NCI-H1417 treated with DMSO at 0.1 percent for 48 hours (cell line): ENCODE measurements at places on chromosomes 4 and X.

- peak; percentile 36 for DNase-seq
Measured at GRCh38 chr4:104967034-104967401, 179.7 kb upstream of the TET2 start.

GRCh38 chr4:109801895-109802319, at the start of gene CFI:
TSS of gene CFI (minus strand) at chr4:109801999. CDS start at chr4:109801971, 28 bp downstream.
- no peak for DNase-seq

DNA sequence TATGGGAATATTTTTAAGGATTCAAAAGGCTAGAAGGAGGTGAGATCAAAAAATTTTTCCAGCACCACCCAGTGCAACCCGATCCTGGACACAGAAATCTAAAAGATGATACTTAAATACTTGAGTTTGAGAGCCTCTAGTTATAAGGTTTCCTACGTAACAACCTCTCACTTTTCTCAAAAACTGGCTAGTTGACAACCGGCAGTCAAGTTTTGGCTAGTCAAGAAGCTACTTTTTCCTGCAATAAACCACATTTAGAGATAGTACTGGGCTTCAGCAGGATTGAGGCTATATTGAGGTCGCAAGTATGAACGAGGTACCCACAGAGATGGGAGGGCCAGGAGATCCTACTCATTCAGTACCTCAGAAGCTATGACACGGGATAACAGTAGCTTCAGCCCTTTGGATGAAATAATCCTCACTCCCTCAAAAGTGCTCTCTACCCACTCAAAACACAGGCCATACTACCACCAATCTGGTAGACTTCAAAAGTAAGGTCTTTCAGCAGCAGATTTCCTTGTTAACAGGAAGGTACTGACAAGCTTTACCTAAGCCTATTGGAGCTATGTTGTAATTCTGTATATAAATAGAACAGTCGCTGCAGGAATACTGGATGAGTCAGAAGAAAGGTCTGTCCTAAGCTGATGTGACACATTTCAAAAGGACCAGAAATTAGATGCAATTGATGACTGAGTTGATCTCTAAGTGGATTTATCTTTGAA, 1.5 kb upstream of the TSPAN5 start:
- no peak for DNase-seq

- no peak for DNase-seq
Measured at GRCh38 chr4:111602848-111603247, 542.4 kb upstream of the FAM241A start.

GRCh38 chr4:23213198-23213597, 520.5 kb downstream of the GBA3 start:
- no peak for DNase-seq

DNA sequence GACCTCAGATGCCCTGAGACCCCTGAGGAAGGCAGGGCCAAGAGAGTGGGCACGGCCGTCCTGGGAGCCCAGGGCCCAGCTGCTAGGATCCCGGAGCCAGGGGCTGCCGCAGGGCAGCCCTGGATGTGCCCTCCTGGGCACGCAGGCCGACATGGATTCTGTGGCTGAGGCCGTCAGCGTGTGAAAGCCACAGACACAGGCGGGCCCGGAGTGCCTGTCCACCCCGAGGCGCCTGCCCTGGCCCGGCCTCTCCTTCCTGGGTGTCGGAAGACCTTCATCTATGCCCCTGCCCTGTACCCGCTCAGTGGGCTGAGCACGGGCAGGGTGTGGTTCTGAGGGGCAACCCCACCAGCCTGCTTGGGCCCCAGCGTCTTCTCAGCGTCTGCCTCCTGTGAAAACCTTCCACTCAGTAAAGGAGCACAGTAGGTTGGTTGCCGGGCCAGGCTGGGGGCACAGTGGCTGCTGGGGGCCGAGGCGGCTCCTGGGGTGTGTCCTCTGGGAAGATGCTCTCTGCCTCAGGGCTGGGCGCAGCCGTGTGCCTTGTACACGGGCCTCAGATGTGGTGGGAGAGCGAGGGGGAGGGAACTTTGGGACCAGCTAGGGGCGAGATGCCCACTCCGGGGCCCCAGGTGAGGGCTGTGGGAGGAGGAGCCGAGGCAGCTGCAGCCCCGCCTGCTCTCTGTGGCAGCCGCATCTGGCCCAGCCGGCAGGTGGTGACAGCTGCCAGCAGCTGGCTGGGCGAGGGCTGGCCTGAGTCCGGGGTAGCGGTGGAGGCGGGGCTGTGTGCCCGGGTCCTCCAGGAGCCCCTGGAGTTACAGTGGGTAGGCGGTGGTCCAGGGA, 20.8 kb downstream of the FGFRL1 start:
- no peak for DNase-seq

GRCh38 chr4:148216866-148217814, 225.1 kb downstream of the NR3C2 start:
- no peak for DNase-seq

- peak; percentile 89 for DNase-seq
Measured at GRCh38 chr4:140426610-140427105, 790 bp downstream of the CLGN start.

DNA sequence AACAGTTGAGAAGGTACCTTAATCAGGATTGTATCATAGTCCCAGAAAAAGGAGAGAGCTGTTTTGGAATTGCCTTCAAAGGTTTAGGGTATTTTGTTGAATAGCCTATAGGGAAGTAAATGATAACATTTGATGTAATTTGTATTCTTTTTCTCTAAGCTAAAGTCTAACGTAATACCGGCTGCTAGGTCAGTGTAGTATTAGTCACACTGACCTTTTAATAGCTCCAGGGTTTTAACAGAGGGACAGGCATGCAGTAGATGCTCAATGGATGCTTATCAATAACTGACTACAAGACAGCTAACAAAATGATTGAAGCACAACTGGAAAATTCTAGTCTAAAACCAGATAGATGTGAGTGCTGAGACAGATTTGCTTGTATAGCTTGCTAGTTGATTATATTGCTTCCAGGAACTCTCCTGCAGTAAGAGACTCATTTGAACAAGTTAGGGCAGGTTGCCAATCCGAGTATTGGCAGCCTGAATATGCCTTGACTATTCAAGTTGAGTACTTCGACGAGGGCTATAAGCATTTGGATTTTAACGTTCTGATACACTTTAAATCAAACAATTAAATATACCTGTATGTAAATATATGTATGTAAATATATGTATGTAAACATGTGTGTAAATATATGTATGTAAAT, 16.5 kb upstream of the PNPLA4 start:
- DNase-seq, result no peak

GRCh38 chr4:98510757-98511517, 147.5 kb downstream of the TSPAN5 start:
- DNase-seq, result no peak

DNA sequence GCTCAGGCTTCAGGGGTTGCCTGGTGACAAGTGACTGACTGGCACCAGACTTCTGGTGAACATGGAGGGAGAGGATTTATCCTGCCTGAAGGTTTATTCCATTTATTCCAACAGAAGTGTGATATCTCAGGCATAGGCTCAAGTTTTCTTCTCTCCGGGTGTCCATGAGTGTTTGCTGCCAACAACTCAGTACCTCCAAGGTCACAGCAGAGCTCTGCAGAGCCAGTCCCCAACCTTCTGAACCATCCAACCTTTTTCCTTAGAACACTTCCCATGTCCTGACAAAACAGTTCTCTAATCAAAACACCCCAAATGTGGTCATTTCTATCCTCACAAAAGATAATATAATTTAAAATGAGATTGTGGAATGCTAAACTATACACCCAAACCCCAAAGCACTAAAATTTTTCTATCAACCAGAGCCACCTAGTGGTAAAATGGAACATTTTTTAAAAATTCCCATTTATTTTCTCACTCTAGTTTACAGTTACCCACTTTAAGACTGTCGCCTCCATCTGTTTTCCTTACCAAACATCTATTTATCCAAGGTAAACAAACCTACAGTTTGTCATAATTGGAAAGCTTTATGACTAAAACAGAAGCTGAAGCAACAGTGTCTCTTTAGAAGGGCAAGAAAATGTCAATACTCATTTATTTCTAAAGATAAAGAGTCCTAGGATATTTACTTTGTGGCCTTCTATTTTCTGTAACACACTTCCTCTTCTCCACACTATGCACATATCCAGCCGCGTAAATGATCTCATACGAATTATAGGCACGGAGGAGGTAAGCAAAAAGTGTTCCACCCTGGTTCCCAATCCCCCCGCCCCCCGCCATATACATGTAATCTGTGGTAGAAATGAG, 39.5 kb downstream of the TMEM154 start:
- DNase-seq, result no peak

GRCh38 chr4:103497692-103498091, 222.1 kb downstream of the TACR3 start:
- DNase-seq, result no peak

- DNase-seq, result no peak
Measured at GRCh38 chr4:79584902-79585301, 176.9 kb upstream of the GK2 start.

DNA sequence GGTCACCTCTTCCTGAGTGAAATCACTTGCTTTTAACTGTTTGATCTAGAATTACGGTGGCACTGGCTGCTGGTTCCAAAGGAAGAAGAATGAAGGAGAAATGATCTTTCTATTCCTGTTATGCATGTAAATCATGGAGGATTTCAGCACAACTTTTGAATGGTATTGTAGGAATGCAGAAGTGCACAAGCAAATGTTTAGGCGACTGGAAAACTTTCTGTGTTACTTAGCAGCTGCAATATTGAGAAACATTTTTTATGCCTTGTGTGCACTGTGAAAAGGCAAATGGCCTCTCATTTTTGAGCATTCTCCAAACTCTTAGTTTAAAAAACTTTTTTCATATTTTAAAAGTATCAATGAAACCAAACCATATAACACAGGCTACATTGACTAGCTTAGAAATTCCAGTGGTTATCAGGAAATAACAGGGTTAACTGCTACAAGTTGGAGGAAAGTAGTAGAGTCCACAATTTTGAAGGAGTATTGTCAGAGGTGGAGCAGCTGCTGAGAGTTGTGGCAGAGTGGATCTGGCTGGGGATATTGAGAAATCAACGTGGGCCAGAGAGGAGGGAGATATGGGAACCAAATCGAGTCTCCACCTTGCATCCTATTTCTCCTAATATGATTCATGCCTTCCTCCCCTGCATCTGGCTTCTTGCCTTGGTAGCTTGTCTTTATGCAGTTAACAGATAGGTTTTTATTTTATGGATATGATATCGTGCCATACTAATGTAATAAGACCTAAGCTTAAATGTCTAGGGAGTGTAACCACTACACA, 32.0 kb upstream of the FHL1 start:
- no peak for DNase-seq

DNA sequence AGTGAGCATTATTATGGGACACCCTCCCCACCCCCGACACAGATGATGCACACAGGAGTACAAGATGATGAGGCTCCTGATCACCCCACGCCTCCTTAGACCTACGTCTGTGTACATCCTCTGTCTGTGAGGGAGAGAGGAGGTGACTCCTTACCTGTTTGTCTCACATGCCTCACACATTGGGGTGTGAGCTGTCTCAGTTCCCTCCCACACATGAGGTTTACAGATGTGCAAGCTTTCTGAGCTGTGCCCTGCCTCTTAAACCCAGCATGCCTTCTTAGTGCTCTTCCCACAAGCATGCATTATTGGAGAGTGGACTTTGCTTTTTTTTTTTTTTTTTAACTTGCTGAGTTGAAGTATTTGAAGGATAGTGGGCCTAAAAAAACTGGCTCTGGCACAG, 76.7 kb downstream of the CLCN5 start:
- no peak for DNase-seq
